ENCODE measurements at places on chromosomes 16 and 17.

- DNase-seq: no peak
These were observed 14.2 kb downstream of the CRYM start for GRCh38 chr16:21263640-21264570.

GRCh38 chr16:73350707-73351452 lies 303.0 kb upstream of the ZFHX3 start:
- DNase-seq: no peak

DNA sequence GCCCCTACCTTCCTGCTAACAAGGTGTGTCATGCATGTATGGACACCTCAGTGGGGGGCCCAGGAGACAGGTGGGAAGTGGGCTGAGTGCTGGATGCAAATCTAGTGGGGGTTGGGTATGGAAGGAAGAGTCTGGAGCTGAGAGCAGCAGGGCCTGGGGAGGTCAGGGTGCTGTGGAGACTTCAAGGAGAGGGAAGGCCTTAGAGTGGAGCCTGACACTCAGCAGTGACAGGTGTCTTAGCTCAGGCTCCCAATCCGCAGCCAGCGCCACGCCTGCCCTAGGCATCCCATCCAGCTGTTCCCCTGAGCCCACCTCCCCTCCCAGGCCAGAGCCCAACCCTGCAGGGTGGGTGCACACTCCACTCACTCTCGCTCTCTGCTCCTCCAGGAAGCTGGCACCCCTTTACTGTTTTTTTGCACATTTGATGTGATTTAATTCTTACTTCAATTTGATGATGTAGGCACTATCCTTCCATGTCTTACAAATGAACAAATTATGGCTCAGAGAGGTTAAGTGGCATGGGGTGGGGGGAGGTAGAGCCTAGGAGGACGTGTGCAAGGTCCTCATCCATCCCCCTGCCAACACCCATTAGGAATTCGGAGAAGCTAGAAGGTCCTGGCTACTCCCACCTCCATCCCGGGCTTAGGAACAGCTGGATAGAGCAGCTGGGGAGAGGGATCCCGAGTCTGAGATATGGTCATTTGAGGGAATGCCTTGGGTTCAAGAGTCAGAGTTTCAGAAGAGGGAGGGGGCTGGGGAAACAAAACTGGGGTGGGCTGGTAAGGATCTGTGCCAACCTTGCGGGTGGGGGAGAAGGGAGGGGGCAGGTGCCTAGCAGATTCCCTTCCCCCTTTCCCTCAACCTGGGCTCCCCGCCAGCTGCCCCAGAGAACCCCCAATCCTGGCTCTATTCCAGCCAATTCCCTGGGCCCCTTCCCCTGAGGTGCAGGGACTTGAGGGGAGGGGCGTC lies 2.1 kb downstream of the FAM171A2 start:
- no peak for DNase-seq

- DNase-seq: no peak
These were observed 175.7 kb downstream of the PARN start for GRCh38 chr16:14454391-14454790.

DNA sequence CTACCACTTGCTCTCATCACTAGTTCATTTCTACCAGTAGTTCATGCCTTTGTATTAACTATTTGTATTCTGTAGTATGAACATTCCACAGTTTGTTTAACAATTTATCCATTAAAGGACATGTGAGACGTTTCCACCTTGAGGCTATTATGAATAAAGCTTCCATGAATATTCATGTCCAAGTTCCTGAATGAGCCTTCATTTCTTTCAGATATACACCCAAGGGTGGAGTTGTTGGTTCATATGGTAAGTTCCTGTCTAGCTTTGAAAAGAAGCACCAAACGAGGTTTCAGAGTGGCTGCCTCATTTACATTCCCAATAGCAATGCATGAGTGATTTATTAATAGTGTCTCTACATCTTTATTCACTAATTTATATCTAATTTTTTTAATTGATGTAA lies 407.8 kb upstream of the C16orf82 start:
- no peak for DNase-seq

GRCh38 chr17:64354396-64354795 lies 36.3 kb downstream of the PECAM1 start:
- DNase-seq: no peak

DNA sequence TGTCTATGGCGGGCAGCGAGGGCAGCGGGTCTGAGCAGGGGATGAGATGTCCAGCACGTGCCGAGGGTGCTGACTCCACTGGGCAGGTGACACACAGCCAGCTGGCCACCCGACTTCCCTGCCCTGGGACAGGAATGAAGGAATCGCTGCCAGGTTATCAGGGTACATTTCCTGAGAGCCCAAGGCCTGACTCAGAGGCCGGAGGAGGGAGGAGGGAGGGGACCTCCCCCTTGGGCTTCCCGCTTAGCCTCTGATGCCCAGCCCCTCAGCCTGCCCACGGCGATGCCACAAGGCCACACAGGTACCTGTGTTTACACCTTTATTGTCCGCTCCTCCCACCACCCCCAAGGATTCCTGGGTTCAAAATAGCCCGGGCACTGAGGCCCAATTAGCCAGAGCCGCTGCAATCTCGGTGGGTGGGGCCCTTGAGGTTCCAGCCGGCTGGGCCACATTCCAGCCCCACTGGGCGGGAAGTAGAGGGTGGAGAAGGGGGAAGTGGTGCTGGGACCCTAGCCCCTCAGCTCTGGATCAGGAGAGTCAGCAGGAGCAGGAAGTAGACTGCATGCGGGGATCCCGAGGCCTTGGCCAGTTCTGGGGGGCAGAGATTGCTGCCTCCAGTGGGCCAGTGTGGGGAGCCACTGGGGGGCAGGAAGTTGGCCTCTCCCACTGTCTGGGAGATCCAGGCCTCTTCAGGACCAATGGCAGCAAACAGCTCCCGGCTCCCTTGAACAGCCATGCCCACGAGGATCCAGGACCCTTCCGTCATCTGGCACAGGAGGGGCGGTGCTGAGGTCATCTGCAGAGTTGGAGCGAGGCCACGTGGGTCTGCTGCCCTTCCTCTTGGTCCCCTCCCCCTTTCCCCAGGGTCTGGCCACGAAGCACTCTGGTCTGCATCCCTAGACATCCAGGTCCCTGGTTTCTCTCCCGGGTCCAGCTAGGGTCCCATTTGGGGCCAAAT lies 3.4 kb upstream of the PRSS8 start:
- DNase-seq: no peak

GRCh38 chr16:85369741-85370528 lies 243.2 kb upstream of the GSE1 start:
- DNase-seq: no peak

GRCh38 chr17:78658281-78658785 lies 81.1 kb upstream of the DNAH17 start:
- no peak for DNase-seq

DNA sequence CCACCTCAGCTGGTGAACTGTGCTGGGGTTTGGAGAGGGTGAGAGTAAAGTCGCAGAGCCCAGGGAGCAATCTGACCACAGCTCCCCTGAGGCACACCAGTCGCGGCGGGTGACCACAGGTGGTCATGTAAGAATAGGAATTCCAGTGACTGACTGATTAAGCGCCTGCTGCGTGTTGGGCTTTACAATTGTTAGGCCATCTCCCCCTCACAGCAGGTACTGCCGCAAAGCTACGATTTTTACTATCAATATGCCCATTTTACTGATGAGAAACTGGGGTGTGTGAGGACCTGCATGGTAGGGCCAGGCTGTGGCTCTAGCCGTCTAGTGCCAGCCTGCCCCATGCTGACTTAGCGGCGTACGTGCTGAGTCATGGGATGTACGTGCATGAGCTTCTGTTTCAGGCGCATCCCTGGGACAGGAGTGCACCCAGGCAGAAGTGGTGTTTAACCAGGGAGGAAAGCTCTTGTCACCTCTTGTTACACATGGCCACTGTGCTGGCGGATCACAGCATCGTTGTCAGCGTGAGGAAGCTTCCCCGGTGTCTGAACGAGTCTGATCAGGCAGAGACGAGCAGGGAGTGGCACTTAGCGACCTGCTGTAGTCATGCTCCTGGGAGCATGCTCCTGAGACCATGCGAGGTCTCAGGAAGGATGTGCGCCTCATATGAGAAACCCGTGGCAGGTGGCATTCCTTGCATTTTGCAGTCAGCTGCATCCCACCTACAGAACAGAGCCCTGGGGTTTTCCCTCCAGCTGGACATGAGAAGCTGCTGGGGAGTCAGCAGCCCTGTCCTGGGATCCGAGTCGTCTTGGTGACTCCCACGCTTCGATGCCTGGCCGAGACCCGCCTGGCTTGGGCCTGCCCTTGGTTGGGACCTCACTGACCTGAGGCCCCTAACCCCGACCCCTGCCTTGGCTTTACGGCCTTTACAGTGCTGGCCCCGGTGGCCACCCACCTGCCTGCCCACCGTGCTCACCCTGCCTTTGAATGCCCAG lies 163.7 kb upstream of the CHMP6 start:
- no peak for DNase-seq

GRCh38 chr16:72111657-72112451 lies 18.2 kb downstream of the DHX38 start:
- no peak for DNase-seq

- DNase-seq: no peak
These were observed 14.7 kb upstream of the WNT3 start for GRCh38 chr17:46832945-46833839.
